ENCODE measurements at places on chromosomes 12 and 14.

DNA sequence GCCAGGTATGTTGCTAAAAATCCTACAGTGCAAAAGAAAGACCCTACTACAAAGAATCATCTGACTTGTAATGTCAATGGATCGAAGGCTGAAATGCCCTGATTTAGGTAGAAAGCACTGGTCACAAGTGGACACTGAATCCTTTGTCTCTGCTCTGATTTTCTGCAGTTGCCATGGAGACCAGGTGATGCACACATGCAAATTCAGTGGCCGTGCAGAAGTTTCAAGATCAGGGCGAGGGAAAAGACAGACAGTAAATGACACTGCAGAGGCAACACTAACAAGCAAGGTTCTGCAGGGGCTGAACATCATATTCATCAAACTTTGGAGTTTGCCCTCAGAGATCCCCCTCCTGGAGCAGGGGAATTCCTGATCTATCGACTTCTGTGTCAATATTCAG is 370.3 kb upstream of the TMEM132C start:
- DNase-seq, result no peak

GRCh38 chr12:64387197-64387816 is 3.3 kb downstream of the C12orf56 start:
- no peak for DNase-seq

DNA sequence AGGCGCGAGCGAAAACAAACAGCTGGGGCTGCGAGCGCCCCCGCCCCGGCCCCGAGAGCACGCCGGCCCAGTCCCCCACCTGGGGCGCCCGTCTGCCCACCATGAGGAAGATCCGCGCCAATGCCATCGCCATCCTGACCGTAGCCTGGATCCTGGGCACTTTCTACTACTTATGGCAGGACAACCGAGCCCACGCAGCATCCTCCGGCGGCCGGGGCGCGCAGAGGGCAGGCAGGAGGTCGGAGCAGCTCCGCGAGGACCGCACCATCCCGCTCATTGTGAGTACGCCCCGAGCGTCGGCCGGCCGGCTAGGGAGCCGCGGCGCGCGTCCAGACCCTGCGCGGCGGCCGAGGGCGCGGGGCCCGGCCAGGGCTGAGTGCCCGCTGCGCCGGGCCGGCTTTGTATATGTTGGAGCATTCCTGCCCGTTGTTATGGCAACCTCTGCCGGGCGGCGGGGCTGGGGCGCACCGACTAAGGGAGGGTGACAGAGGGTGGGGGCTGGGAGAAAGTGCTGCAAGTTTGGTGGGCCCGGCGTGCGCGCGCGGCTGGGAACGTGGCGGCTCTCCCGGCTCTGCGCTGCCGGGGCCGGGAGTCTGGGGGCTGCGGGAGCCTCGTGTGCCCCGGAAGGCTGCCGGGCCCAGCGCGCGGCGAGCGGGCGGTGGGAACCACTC is 367 bp downstream of the GALNT16 start:
- peak; percentile 47 for DNase-seq

GRCh38 chr14:32594766-32595165 is 265.7 kb downstream of the AKAP6 start:
- DNase-seq, result no peak

DNA sequence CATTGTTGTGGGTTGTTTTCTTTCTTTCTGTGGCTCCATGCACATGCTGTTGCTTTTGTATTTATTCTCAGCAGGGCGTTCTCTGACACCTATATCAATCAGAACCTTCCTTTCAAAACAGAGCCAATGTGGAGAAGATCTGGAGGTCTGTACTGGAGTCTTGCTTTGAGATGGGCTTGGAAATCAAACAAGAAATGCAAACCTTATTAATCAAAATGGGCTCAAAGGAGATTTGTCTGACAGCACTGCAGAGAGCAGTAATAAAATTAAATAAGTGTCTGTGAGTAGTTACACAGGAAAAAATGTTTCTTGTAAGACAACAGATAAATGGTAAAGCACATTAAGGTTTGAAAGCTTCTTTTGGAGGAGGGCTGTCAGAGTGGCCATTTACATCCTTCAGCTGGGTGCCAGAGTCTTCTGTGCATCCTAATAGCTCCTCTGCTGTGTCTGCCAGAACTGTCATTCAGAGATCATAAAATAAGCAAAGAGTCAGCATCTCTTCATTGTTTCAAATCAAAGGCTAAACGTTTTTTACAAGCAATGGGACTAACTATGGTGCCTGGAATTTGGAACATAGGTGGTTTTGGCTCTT is 414.3 kb downstream of the NAV3 start:
- no peak for DNase-seq

DNA sequence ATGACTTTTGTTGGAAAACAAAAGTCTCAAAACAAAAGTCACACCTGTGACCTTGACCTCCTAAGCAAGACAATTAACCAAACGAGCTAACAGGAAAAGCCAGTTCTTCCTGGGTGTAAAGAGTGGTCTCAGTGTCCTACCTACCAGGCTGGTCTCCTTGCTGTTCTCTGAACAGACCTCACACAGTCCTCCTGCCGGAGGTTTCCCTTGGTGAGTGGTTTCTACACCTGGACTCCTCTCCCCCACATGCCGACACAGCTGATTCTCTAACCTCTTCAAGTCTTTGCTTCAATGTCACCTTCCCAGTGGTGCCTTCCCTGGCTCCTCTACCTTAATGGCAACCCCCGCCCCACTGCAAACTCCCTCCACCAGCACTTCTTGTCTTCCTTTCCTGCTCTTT is 238.6 kb downstream of the ZFP36L1 start:
- no peak for DNase-seq

DNA sequence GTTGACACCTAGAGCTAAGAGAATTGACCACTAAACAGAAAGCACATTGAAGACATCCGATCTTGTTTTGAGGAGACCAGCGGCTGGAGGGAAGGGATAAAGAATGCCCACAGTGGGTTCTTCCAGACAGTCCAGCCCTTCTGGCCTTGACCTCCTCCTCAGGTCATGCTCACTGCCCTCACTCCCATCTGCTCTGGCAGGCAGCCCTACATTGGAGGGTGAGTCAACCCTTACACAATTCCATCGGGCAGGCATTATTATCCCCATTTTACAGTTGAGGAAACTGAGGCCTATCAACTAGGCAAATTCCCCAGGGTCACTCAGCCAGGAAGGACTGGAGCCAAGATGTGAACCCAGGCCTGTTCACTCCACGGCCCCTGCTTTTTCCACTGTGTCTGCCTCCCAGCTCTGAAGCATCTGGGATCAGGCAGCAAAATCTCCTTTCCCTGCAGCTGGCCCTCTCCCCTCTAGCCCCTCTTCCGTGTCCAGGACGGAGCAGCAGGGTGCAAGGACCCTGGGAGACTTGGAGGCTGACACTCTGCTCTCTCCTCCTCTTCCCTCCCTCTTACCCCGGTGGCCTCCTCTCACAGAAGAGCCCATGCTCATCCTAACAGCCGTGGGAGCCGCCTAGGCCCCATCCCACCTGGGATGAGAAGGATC is 5.3 kb downstream of the SCNN1A start:
- no peak for DNase-seq

GRCh38 chr14:21395450-21395849 is 11.6 kb upstream of the SUPT16H start:
- DNase-seq, result no peak

DNA sequence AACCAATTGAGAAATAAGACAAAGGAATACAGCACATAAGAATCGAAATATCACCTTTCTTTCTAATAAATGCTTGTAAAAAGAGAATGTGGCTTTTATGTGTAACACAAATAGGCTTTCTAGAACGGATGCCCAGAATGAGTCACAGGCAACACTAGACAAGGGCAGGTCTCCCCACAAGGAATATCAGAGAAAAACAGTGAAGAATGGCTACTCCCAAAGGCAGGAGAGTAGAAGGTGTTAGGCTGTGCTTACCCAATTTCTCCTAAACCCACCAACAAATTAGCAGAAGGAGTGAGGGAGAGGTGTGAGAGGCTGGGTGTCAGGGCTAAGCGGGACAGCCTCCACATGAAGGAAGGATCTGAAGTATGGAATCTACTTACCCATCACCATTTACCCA is 55.2 kb downstream of the GALNT4 start:
- DNase-seq, result no peak

GRCh38 chr12:13942826-13943225 is 38.6 kb downstream of the GRIN2B start:
- DNase-seq, result no peak

GRCh38 chr12:127381681-127382080 is 885.3 kb upstream of the TMEM132C start:
- DNase-seq, result no peak

DNA sequence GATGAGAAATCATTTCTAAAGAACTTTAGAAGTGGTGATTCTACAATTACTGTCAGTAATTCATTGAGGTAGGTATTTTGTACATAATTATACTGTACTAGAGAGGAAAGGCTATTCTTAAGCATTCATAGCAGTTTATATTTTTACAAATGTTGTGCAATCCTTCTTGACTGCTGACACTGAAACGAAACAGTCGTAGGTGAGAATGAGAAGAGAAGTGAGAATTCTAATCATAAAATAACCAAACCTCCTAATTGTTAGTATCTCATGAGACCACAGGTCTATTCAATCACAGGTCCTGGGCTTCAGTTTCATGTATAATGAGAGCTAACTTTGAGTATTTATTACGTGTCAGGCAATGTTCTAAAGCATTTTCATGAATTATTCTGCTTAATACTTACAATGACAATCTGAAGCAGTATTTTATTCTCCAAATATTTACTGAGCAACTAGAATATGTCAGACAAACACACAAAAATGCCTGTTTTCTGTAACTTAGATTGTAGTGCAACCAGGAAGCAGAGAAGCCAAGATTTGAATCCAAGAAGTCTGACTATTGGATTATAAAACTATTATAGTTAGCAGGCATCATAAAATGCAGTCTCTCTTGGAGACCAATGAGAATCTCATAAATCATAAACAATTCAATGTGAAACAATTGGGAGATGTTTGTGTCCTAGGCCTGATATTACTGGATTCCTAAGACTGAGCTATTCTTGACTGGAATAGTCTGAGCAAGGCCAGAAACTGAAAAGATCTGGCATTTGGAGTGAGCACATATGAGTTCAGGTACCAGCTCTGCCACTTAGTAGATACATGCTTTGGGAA is 24.3 kb downstream of the RERG start:
- no peak for DNase-seq

GRCh38 chr14:102774391-102775153 is 2.7 kb upstream of the TRAF3 start:
- DNase-seq, result peak; percentile 48

DNA sequence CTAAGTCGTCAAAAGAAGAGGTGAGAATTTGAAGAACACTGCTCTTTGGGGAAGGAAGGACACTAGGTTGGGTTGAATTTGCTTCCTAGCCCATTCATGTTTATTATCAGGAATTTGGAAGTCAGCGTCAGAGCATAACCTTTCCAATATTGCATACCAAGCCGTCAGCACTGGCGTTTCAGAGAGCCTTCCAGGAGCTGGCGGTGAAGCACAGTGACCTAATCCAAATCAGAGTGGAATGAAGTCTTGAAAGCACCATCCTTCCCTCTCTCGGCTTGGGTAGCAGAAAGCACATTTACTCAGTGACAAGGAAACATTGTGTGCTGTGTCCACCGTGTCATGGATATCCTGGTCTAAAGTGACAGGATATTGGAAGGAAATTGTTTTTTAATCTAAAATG is 240.3 kb upstream of the PELI2 start:
- no peak for DNase-seq

GRCh38 chr12:6936636-6937480 is 6.8 kb upstream of the RNU7-1 start:
- DNase-seq, result no peak

DNA sequence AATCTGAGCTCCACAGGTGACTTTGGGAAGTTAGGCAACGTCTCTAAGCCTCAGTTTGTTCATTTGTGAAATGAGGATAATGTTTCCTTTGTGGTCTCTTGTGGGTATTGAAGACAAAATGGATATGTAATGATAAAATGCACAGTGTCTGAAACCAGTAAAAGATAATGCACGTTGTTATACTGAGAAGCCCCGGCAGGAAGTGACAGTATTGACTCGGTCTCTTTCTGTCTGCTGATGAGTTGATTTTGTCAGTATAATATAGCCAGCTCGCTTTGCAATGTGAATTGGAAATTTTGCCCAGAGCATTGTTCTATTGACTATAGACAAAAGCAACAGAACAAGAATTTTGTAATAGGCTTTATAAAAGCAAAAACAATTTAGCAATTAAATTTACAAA is 49.2 kb upstream of the SLC38A1 start:
- no peak for DNase-seq

DNA sequence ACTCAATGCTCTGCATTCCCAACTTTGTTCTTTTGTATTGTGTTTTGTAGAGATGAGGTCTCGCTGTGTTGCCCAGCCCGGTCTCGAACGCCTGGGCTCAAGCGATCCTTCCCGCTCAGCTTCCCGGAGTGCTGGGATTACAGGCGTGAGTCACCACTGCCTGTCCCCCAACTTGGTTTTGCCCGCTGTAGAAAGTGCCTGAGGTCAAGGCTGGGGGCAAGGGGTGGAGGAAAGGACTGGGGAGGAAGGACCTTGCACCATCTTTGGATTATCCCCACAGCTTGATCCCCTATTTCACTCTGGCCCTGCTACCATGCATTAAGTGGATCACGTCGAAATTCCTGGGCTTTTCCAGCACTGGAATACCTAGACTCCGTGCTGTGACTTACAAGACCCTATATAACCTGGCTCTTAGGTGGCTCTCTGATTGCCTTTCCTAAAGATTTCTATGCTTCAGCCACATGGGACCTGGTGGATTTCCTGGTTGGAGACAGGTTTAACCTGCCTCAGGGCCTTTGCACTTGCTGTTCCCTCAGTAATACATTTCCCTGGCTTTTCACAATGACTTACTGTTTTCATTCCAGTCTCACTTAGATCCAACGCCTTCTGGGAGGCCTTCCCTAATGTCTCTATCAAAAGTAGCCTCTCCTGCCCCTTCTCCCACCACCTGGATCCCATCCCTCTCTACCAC is 608 bp upstream of the PIANP start:
- DNase-seq, result no peak

DNA sequence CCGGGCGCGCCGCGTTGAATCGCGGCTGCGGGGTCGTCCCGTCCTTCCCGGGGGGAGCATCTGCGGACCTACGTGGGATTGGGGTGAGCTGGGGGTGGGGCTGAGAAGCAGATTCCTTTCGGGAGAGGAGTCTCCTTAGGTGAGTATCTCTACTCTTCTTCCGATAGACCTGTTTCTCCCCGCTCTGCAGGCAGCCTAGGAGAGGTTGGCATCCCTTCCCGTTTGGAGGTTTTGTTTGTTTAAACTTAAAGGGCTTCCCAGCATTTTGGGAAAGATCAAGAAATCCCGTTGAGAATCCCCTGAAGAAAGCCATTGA is 411 bp downstream of the TTLL5 start:
- DNase-seq, result no peak

DNA sequence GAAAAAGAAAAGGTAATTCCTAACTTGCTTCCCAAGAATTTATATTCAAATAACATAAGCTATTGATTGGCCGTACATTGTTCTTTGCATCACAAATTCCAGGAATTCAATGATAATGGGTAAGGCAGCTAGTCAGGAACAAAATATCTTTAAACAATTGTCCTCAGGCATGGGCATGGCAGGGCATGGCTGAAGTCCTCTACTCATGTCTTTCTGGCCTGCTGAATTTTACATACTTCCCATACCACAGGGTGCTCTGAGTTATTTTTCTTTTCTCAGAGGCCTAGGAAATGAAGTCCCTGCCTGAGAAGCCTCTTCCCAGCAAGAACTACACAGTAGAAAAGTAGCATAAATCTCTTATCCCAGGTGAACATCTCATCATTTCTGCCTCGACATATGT is 15.1 kb upstream of the DRAM1 start:
- DNase-seq, result no peak
